ENCODE measurements at places on chromosomes 3 and 15. TPM values are rescaled to one million over a fixed set of nuclear protein-coding genes. Genes with fewer than 3 reads are reported as not detected.

GRCh38 chr3:132536442-132537153 is 60.5 kb upstream of the ACKR4 start:
- DNase-seq = no peak

DNA sequence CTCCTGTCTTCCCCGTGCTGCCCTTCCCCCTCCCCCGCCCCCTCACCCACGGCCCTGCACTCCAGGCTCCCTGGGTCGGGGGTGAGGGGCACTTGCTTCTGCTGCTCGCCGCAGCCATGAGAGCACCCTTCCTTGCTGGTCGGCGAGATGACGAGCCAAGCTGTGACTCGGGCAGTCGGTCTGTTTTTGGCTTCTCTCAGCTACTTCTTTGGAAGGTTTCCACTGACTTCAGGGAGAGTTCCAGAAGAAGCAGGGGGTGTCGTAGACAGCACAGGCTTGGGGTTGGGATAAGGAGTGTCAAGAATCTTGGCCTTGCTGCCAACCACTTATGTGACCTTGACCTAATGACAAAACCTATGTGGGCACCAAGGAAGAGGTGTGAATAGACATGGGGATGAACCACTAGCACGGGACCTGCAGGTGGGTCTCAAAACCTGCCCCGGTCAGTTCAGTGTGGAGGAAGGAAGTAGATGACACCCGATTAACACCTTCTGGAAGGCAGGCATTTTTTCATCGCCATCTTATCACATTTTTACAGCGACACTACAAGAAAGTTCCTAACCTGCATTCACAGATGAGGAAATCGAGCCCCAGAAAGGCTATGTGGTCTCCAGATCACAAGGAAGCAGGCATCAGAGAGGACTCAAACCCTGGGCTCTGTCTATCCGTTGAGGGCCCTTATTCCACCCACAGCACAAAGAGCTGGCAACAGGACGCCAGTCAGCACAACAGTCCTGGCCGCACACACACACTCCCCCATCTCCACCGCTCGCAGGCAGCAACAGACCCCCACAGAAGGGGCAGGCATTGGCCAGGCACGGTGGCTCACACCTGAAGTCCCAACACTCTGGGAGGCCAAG is 120.9 kb downstream of the LIPC start:
- no peak for DNase-seq

TMEM207 gene
- polyA plus RNA-seq = not detected

DNA sequence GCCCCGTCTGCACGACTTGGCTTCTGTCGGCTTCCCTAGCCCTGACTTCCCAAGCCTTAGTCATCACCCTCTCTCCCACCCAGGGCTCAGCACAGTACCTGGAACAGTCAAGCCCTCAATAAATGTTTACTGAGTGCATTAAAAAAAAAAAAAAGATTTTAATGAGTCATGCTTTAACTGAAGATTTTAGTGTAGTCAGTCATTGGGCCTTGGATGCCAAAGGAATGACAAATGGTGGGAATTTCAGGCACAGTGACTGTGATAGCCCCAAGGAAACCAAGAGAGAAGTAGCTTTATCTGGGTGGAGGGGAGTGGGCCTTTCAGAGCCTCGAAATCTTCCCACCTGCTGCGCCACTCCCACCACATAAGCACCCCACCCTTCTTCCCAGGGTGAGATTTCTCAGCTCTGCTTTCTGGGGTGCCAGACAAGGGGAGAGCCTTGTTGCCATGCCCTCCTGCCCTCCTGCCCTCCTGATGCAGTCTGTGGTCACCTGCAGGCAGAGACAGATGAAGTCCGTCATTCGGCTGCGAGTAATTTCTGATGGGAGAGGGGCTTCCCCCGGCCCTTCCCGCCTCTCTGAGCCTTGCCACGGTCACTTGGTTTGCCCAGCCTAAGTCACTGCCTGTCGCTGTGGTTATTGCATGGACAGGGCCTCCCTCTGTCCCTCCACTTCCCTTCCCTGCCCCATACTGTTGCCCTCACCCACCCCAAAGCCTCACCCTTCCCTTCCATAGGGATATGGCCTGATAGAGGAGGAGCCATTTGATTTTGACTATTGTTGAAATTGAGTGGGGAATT is 41.8 kb downstream of the SMAD3 start:
- DNase-seq = no peak

DNA sequence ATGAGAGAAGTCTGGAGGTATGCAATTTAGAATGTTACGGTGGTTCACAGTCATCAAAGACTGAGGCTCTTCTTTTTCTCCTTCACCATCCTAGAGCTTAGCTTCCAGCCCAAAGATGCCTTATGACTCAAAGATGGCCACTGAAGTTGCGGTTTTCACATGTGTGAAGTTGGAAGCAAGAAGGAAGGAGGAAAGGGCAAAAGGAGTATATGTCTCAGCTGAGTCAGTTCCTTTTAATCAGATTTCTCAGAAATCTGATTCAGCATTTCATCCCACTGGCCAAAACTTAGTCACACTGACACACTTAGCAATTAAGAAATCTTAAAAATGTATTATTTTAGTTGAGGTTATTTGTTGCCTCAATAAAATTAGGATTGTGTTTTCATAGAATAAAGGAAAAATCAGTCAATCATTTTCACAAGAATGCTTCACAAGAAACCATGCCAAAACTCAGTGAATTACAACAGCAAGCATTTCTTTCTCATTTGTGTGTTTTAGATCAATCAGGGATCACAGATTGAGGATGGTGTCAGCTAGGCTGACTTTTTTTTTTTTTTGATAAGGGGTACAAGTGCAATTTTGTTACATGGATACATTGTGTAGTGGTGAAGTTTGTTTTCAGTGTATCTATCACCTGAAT is 211.1 kb upstream of the GADL1 start:
- DNase-seq = no peak

GRCh38 chr3:77296527-77296926 is 256.6 kb downstream of the ROBO2 start:
- DNase-seq = no peak

PPP2R3A gene
- polyA plus RNA-seq = 65.1 TPM

TEX9 gene
- 2.6 TPM for polyA plus RNA-seq

GRCh38 chr15:69820819-69821218 is 276.9 kb downstream of the TLE3 start:
- no peak for DNase-seq

UACA gene
- 116 TPM for polyA plus RNA-seq

DNA sequence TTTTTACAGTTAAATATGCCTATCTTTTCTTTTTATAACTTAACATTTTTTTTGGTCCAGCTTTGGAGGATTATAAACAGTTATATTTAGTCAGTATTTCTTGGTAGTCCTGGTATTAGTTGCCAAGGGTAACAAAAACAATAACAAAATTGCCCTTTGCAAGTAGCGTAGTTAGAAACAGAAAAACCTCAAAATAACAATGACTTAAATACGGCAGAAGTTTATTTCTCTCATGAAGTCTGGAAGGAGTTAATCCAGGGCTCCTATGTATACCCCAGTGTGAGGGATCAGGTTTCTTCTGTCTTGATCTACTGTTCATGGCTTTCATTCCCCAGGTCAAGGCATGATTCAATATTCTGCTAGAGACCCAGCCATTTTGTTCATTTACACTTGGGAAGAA is 14.1 kb upstream of the MYH15 start:
- DNase-seq = peak; percentile 13

DNA sequence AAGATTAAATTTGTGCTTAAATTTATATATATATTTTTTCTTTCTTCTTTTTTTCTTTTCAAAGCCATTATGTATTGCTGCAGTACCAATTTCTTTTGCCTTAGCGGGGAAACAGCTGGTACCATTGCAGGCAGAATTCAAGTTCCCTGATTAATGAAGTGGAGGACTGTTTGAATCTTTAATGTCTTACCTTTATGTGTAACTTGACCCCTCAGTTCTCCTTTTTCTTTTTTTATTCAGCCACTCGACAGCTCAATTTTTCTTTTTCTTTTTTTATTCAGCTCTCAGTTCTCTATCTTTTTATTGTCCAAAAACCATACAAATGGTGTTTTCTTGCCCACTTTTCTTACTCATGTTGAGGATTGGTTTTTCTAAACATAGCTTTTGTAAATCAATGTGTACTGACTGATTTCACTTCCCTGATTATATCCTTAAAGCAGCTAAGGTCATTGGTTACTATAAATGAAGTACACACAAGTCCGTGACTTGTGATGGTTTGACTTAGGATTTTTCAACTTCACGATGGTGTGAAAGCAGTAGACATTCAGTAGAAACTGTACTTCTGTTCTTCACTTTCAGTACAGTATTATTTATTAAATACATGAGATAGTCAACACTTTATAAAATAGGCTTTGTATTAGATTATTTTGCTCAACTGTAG is 22.8 kb downstream of the ATP2C1 start:
- no peak for DNase-seq

DNA sequence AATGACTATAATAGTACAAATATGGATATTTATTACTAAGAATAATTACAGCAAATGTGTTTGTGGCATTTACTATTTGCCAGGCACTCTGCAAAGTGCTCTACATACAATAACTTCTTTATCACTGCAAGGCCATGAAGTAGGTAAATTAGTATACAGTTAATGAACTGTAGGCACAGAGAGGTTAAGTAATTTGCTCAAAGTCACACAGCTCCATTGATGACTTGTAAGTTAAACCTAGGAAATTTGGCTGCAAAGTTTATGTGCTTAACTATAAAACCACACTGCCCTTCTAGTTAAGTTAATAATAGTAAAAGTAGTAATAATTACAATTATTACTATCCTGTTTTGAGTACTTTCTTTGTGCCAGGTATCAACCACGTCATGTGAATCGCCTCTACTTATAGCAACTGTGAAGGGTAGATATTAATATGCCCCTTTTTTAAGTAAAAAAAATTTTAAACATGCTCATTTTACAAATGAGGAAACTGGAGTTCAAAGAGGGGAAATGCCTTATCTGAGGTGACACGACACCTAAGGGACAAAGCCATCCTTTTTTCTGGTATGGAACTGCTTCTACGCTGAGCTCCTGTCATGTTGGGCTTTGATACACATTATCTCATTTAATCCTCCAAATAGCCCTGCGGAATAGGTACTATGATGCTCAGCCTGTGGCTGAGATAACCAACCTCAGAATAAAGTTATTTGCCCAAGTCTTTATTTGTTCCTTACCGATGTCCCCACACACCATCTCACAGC is 8.5 kb downstream of the BHLHE40 start:
- DNase-seq = no peak

DNA sequence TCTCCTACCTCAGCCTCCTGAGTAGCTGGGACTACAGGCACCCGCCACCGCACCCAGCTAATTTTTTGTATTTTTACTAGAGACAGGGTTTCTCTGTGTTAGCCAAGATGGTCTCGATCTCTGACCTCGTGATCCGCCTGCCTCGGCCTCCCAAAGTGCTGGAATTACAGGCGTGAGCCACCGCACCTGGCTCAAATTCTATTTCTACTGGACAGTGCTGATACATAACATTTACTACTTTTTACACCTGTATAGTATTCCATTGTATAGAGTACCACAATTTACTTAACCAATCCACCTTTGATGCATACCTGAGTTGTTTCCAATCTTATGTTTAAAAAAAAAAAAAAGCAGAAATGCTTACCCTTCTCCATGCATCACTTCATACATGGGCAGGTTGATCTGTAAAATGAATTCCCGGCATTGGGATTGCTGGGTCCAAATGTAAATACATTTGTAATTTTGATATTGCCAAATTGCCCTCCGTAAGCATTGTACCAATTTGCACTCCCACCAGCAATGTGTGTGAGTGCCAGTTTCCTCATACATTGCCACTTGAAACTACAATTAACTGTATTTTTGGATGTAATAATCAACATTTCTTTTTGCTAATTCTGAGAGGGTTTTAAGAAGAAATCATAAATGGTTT is 94.5 kb downstream of the NPTN start:
- no peak for DNase-seq

DNA sequence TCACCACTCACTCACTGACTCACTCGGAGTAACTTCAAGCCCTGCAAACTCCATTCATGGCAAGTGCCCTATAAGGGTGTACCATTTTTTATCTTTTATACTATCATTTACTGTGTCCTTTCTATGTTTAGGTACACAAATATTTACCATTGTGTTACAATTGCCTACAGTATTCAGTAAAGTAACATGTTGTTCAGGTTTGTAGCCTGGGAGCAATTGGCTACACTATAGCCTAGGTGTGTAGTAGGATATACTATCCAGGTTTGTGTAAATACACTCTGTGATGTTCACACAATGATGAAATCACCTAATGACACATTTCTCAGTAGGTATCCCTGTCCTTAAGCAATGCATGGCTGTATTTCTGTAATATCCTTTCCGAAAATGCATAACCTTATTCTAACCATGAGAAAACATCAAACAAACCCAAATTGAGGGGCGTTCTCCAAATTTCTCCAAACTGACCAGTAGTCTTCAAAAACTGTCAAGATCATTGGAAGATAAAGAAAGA is 17.9 kb upstream of the CNOT10 start:
- DNase-seq = no peak

DNA sequence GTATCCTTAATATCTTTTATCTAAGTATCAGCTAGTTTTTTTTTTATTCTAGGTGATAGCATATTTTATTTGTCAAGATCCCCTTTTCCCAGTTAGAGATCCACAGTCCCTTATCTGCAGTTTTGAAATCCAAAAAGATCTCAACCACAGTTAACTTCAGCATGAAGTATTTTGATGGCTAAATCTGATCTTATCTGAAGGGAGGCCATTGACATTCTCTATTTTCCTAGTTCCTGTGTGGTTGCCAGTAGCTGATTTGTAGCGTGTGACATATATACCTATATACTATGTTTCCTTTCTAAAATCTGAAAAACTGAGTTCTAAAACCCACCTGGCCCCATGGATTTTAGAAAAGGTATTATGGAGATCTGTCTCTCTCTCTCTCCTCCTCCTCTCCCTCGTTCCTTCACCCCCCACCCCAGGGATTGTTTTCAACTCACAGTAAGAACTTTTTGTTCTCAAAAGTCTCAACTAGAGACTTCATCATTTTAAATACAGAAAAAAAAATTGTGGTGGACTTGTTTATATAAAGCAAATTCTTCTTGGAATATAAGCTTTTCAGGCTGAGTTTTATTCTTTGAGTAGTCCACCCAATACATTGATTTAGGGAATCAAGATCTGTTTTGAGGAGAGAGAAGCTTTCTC is 12.3 kb downstream of the TCF12 start:
- no peak for DNase-seq

DNA sequence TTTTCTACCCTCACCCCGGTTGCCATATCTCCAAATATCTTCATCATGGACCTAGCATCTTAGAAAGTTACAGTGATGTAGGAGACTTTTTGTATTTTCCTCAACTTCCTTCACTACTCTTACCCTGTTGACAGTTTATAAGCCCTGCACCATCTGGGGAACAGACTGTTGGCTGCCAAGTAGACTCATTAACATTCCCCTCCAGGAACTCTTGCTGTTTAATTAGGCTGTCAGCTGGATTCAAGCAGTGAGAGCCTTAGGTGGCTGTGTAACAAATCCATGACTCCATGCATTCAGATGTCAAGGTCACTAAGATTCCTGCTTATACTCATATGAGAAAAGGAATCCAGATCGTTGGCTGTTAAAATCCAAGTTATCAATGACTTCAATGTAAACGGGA is 198.3 kb downstream of the NAALADL2 start:
- no peak for DNase-seq

DNA sequence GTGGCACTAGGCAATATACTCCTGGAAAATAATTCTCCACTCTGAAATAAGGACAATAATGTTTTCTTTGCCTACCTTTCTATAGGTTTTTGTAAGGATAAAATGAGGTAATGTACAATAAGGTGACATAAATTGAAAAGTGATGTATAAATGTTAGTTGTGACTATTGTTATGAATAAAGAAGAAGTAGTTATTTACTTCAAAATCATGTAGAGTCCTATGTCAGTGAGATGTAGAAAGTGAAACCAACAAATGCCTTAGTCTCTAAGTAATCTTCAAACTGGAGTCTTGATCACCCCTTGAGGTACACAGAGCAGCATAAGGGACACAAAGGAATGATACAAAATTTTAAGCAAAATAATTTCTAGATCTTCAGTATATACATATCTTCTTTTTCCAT is 60.3 kb upstream of the TP63 start:
- DNase-seq = no peak

Measured in muscle of back (tissue), 13 donors.